ENCODE measurements at places on chromosomes 16 and 17.

GRCh38 chr17:64689106-64689505 lies 27.0 kb upstream of the SMURF2 start:
- DNase-seq = no peak

DNA sequence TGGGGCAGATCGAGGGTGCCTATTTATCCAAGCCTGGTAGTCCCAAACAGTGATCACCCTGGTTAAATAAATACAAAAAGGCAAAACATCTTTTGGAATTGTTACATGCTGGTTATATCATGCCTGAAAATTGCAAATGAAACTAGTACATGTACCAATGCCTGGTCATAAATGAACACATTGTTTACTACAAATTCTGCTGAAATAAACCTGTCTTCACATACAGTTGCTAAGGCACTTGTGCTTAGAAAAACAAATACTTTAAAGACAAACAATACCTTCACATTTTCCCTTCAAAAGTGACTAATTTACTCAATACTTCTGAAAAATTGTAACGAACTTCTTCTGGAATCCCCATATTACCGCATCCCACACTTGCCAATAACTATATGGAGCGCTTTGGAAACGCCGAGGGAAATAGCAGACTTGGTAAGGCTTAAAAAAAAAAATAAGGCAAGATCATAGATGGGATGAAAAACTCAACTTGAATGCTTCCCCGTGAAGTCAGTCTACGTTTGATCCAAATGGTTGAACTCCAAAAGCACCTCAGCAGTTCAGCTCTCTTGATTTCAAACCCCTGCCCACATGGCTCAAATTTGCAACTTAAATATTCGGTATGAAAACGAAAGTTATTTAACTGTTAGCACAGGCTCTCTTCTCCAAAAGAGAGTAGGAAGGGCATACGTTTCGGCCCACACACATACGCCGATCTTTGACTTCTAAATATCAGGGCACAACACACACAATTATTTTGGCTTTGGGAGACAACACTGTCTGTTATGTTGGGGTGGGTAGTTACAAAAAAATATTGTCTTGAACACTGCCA lies 264.5 kb downstream of the NTN1 start:
- no peak for DNase-seq

- DNase-seq = peak; percentile 60
These were observed 222.4 kb upstream of the AXIN2 start for GRCh38 chr17:65783845-65784334.

DNA sequence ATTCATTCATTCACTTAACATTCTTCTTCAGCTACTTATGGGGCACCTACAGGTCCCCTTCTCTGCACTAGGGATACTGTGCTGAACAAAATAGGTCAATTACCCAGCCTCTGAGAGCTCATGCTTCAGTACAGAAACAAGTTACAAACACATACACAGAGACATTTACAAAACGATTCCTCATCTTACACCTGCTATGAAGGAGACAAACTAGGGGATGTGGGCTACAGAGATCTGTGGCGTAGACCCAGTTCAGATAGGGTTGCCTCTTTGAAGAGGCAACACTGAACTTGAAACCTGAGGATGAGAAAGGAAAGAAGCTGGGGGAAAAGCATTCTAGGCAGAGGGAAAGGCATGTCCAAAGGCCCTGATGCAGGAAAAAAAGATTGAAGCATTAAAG lies 5.2 kb downstream of the IL21R start:
- no peak for DNase-seq

- no peak for DNase-seq
These were observed 724 bp downstream of the GAA start for GRCh38 chr17:80101946-80102663.

GRCh38 chr17:35700150-35700549 lies 31.3 kb upstream of the RASL10B start:
- DNase-seq = no peak

DNA sequence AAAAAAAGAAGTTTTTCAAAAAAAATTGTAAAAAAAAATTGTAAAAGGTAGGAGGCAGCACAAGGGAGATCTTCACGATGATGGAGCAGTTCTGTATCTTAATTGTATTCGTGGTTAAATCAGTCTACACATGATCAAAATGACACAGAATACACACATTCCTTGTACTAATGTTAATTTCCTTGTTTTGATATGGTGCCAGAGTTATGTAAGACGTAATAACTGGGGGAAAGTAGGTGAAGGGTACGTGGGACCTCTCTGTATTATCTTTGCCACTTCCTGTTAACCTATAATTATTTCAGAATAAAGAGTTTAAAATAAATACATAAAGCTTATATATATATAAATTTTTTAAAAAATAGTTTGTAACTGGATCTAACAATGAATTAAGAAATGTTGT lies 36.8 kb downstream of the HELZ start:
- no peak for DNase-seq

DNA sequence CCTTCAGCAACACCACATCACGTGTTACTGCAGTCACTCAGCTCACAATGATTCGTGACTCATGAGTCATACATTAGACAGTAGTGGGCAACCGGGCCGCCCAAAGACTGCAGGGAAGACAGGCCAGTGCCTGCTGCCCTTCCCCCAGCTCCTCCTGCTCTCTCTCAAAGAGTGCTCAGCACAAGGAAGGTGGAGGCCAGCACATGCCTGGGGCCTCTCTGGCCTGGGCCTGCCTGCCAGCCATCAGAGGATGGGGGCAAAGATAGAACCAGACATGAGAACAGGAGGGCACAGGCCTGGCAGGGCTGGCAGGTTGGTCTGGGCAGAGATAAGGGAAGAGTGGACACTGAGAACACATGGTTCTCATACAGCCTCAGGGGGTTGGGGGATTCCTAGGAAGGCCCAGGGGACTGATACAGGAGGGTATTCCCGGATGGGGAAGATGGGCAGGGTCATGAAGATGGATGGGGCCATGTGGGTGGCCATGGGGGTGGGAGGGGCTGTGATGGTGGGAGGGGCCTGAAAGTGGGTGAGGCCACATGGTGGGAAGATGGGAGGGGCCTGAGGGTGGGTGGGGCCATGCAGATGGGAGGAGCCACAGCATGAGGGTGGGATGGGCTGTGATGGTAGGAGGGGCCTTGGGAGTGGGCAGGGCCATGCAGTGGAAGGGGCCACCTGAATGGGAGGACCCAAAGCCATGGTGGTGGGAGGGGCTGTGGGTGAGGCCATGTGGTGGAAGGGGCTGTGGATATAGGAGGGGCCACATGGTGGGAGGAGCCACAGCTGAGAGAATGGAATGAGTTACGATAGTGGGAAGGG lies 29.0 kb downstream of the KATNB1 start:
- peak; percentile 33 for DNase-seq
